ENCODE measurements at places on chromosomes 2 and 18. TPM values are rescaled to one million over a fixed set of nuclear protein-coding genes. Genes with fewer than 3 reads are reported as not detected.

The UGT1A9 gene
- total RNA-seq: not detected

DNA sequence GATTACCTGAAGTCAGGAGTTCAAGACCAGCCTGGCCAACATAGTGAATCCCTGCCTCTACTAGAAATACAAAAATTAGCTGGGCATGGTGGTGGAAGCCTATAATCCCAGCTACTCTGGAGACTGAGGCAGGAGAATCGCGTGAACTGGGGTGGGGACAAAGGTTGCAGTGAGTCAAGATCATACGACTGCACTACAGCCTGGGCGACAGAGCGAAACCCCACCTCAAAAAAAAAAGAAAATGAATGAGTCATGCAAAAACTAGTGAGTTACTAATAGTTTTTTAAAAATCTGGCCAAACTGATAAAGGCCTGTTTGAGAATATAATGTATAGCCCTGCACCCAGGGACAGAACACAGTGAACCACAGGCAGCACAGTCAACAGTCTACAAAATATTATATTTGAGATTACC lies 17.5 kb downstream of the AFG3L2 start:
- peaks cover 39% of the 10 kb centered on the region for H3K36me3 ChIP-seq
- DNase-seq: no peak
- peaks cover 6% of the 10 kb centered on the region for H3K4me1 ChIP-seq

DNA sequence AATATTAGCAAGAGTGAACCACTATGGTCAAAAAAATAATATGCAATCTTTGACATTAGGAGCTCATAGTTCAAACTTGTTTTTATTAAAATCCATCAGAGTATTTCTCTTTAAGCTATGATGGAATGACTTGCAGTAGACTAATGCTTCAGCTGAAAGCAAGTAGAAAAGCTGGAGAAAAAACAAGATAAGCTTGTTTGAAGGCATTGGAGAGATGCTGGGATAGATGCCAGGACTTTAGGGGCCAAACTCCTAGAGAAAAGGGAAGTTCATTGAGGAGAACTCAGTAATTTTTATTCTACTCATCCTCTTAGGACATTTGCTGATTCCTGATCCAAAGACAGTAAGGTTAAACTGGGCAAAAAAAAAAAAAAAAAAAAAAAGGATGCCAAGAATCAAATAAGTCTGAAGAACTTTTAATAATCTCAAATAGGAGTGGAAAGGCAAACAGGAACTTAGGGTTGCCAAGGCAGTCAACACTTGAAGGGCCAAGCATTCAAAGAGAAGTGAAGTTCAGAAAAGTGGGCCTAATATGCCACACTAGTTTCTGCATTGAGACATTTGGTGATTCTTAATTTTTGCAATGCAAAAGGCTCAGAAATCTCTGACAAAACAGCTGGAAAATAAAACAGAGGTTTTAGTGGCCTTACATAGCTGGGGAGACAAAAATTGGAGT lies 19.7 kb upstream of the AFF3 start:
- DNase-seq: no peak
- H3K36me3 ChIP-seq: no peaks in the 10 kb centered on the region
- H3K27ac ChIP-seq: no peak overlapping the region

DNA sequence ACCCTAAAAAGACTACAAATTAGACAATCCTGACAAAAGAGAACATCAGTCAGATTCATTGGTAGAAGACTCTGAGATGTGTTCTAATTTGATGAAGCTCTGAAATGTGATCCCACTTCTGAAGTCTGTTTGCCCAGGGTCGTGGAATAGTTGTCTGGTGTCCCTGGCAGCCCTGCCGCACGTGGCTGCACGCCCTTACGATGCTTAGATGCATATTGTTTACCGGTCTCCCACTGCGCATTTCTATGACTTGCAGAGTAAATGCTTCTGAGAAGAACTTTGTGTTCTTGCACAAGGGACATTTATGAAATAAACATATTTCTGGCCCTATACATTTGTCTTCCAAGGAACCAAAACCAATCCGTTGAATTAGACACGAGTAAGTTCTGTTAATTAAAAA lies 243.2 kb downstream of the BABAM2 start:
- H3K27me3 ChIP-seq: no peaks in the 10 kb centered on the region
- H3K36me3 ChIP-seq: peaks cover 11% of the 10 kb centered on the region
- DNase-seq: no peak
- no peak overlapping the region for H3K4me3 ChIP-seq
- H3K27ac ChIP-seq: no peak overlapping the region

DNA sequence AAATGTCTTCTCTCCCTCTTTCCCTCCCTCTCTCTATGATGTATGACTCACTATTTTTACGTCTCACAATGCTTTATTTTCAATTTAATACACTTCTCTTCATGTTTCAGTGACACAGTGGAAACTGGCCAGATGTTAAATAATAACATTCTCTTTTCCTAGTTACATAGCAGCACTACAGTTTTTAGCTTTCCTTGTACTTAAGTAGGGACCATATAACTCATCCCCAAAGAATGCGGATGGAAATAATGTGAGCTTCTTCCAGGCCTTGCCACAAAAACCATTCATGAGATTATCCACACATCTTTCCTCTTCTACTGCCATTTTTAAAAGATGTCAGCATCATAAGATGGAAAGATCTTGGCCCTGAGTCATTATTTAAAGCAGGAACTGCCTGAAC lies 789.4 kb downstream of the LRP1B start:
- H3K4me3 ChIP-seq: no peak overlapping the region
- H3K27ac ChIP-seq: no peak overlapping the region
- no peaks in the 10 kb centered on the region for H3K27me3 ChIP-seq
- H3K4me1 ChIP-seq: no peaks in the 10 kb centered on the region
- no peaks in the 10 kb centered on the region for H3K36me3 ChIP-seq

The PROKR1 gene
- total RNA-seq: not detected

- DNase-seq: no peak
- H3K36me3 ChIP-seq: no peaks in the 10 kb centered on the region
- no peak overlapping the region for H3K27ac ChIP-seq
- H3K27me3 ChIP-seq: peaks cover 7% of the 10 kb centered on the region
- no peak overlapping the region for H3K4me3 ChIP-seq
Observed at GRCh38 chr2:105571445-105571987, 172.7 kb upstream of the FHL2 start.

GRCh38 chr2:145007093-145007959 lies 487.4 kb upstream of the ZEB2 start:
- no peaks in the 10 kb centered on the region for H3K27me3 ChIP-seq
- no peaks in the 10 kb centered on the region for H3K4me1 ChIP-seq
- no peak overlapping the region for H3K27ac ChIP-seq
- no peaks in the 10 kb centered on the region for H3K36me3 ChIP-seq

DNA sequence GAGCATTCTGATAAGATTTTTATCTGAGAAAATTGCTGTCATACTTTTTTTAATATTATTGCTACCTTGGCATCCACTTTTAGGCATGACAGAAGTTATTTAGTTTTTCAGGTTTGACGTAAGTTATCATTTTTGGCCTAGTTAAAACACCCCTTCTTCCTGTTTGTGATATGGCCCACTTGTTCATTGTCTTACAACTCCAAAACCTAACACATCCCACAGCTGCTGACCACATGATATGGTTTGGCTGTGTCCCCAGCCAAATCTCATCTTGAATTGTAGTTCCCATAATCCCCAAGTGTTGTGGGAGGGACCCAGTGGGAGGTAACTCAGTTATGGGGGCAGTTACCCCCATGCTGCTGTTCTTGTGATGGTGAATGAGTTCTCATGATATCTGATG lies 388.1 kb downstream of the SLC4A3 start:
- no peak overlapping the region for H3K27ac ChIP-seq
- H3K4me1 ChIP-seq: no peaks in the 10 kb centered on the region
- no peaks in the 10 kb centered on the region for H3K27me3 ChIP-seq
- DNase-seq: no peak
- H3K4me3 ChIP-seq: no peak overlapping the region

The KIF5C gene
- 17.9 TPM for total RNA-seq

- no peaks in the 10 kb centered on the region for H3K27me3 ChIP-seq
- H3K4me3 ChIP-seq: no peak overlapping the region
- H3K27ac ChIP-seq: no peak overlapping the region
- DNase-seq: peak; percentile 9
- H3K4me1 ChIP-seq: peaks cover 34% of the 10 kb centered on the region
Observed at GRCh38 chr2:165874445-165875039, 79.0 kb downstream of the TTC21B start.

- DNase-seq: no peak
- no peaks in the 10 kb centered on the region for H3K4me1 ChIP-seq
- no peaks in the 10 kb centered on the region for H3K27me3 ChIP-seq
Observed at GRCh38 chr2:150769421-150769820, 282.0 kb upstream of the RND3 start.

- DNase-seq: no peak
- H3K27ac ChIP-seq: no peak overlapping the region
- H3K36me3 ChIP-seq: peaks cover 25% of the 10 kb centered on the region
- H3K27me3 ChIP-seq: no peaks in the 10 kb centered on the region
Observed at GRCh38 chr18:199768-200167, 41.4 kb downstream of the USP14 start.

The FAM210A gene
- total RNA-seq: 29.5 TPM

- no peaks in the 10 kb centered on the region for H3K27me3 ChIP-seq
- H3K4me1 ChIP-seq: no peaks in the 10 kb centered on the region
- H3K36me3 ChIP-seq: no peaks in the 10 kb centered on the region
- DNase-seq: no peak
- H3K27ac ChIP-seq: no peak overlapping the region
Observed at GRCh38 chr2:83058683-83059082, 1400.4 kb downstream of the SUCLG1 start.

GRCh38 chr18:48059455-48060010 lies 129.1 kb upstream of the SMAD2 start:
- H3K4me1 ChIP-seq: no peaks in the 10 kb centered on the region
- H3K36me3 ChIP-seq: no peaks in the 10 kb centered on the region
- H3K27me3 ChIP-seq: peaks cover 30% of the 10 kb centered on the region
- H3K4me3 ChIP-seq: no peak overlapping the region
- no peak overlapping the region for H3K27ac ChIP-seq

The ASB18 gene
- total RNA-seq: not detected

The GLS gene
- 237 TPM for total RNA-seq

- H3K27me3 ChIP-seq: peaks cover 18% of the 10 kb centered on the region
- no peak overlapping the region for H3K4me3 ChIP-seq
- no peaks in the 10 kb centered on the region for H3K36me3 ChIP-seq
Observed at GRCh38 chr2:158202161-158202815, 100.6 kb downstream of the UPP2 start.

DNA sequence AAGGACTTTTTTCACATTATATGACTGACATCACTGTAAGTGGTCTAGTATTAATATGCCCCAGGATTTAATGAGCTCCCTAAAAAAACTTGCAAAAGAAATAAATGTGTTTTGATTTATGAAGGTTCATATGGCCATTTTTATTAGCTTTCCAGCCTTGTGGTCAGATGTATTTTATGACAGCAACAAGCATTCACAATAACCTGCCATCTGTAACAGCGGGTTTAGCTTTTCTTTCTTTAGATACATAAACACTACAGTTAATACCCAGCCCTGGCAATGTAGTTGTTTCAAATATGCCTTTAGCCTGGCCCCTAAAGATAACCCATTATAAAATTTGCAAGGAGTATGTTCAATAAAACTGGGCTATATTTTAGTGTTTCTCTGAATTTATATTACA lies 1063.8 kb downstream of the SOCS6 start:
- no peaks in the 10 kb centered on the region for H3K36me3 ChIP-seq
- no peaks in the 10 kb centered on the region for H3K27me3 ChIP-seq
- no peak for DNase-seq

- DNase-seq: no peak
- no peaks in the 10 kb centered on the region for H3K27me3 ChIP-seq
- peaks cover 2% of the 10 kb centered on the region for H3K36me3 ChIP-seq
- no peaks in the 10 kb centered on the region for H3K4me1 ChIP-seq
- no peak overlapping the region for H3K27ac ChIP-seq
- H3K4me3 ChIP-seq: no peak overlapping the region
Observed at GRCh38 chr2:205747829-205748386, 65.6 kb downstream of the NRP2 start.

GRCh38 chr2:152627351-152627957 lies 89.8 kb downstream of the PRPF40A start:
- H3K27ac ChIP-seq: no peak overlapping the region
- peaks cover 9% of the 10 kb centered on the region for H3K27me3 ChIP-seq
- no peak for DNase-seq
- H3K36me3 ChIP-seq: peaks cover 3% of the 10 kb centered on the region

The UGT1A3 gene
- not detected for total RNA-seq

GRCh38 chr18:35167857-35168256 lies 73.0 kb upstream of the ZNF397 start:
- H3K4me1 ChIP-seq: no peaks in the 10 kb centered on the region
- DNase-seq: no peak
- no peak overlapping the region for H3K4me3 ChIP-seq
- peaks cover 2% of the 10 kb centered on the region for H3K27me3 ChIP-seq
- H3K36me3 ChIP-seq: no peaks in the 10 kb centered on the region

- H3K27ac ChIP-seq: no peak overlapping the region
- H3K4me1 ChIP-seq: no peaks in the 10 kb centered on the region
- H3K4me3 ChIP-seq: no peak overlapping the region
- H3K27me3 ChIP-seq: peaks cover 6% of the 10 kb centered on the region
Observed at GRCh38 chr2:242019344-242019743, 149.8 kb downstream of the RTP5 start.

The MATN3 gene
- total RNA-seq: not detected

- no peaks in the 10 kb centered on the region for H3K27me3 ChIP-seq
- H3K4me3 ChIP-seq: no peak overlapping the region
- H3K36me3 ChIP-seq: no peaks in the 10 kb centered on the region
- H3K4me1 ChIP-seq: no peaks in the 10 kb centered on the region
- no peak for DNase-seq
- no peak overlapping the region for H3K27ac ChIP-seq
Observed at GRCh38 chr2:186962085-186962747, 113.2 kb upstream of the ZSWIM2 start.

The PPM1G gene
- 158 TPM for total RNA-seq

GRCh38 chr2:126616606-126617069 lies 39.3 kb upstream of the GYPC start:
- no peaks in the 10 kb centered on the region for H3K4me1 ChIP-seq
- DNase-seq: no peak
- no peaks in the 10 kb centered on the region for H3K27me3 ChIP-seq
- no peak overlapping the region for H3K4me3 ChIP-seq

- H3K36me3 ChIP-seq: peaks cover 13% of the 10 kb centered on the region
- no peak overlapping the region for H3K4me3 ChIP-seq
- H3K27ac ChIP-seq: no peak overlapping the region
- peaks cover 32% of the 10 kb centered on the region for H3K4me1 ChIP-seq
- no peaks in the 10 kb centered on the region for H3K27me3 ChIP-seq
- no peak for DNase-seq
Observed at GRCh38 chr2:43511199-43511598, 84.6 kb downstream of the THADA start.

DNA sequence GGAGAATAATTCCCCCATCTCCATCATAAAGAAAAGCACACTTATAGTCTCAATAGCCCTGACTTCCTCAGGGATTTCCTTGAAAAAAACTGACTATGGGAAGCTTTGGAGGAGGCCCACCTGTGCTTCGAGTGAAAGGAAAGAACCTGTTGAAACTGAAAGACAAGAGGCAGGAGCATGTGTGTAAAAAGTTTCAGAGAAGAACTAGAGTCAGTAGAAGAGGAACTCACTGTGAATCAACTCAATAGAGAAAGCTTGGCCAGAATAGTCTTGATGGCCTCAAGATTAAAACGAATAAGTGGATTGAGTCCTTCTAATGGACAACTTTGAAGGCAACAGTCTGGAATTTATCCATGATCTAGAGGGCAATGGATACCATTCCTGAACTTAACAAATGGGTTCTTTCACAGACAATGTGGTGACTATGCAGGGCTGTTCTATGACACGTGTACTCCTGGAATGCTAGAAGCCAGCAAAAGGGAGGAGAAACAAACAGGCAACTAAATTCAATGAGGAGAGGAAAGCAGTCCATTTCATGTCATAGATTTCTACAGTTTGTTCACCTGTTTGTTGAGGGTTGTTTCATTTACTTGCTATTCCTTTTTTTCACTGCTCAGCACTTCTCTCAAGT lies 442.3 kb downstream of the GRB14 start:
- DNase-seq: no peak
- no peaks in the 10 kb centered on the region for H3K36me3 ChIP-seq
- no peak overlapping the region for H3K4me3 ChIP-seq
- no peak overlapping the region for H3K27ac ChIP-seq

The ELOA2 gene
- not detected for total RNA-seq

The COPS9 gene
- total RNA-seq: 132 TPM
